Stimulated activated CD8-positive, alpha-beta memory T cell treated with anti-CD3 and anti-CD28 coated beads, Interleukin-4, amount 100 ng/mL, for 4 hours (primary cell): ENCODE measurements at places on chromosomes 6 and 20.

DNA sequence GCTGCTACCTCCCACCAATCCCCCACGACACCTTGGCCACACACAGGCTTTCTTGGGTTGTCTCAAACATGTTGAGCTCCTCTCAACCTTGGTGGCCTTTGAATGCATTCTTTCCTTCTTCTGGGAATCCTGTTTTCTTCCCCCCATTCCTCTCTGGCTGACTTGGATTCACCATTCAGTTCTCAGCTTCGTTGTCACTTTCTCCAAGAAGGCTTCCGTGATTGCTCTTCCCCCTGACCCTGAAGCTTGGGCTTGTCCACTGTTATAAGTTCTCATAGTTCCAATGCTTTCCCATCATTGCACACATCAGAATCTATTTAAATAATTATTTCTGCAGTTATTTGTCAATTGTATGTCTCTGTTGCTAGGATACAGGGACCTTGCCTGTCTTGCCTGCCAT, 64.2 kb downstream of the RBM38 start:
- DNase-seq = no peak

DNA sequence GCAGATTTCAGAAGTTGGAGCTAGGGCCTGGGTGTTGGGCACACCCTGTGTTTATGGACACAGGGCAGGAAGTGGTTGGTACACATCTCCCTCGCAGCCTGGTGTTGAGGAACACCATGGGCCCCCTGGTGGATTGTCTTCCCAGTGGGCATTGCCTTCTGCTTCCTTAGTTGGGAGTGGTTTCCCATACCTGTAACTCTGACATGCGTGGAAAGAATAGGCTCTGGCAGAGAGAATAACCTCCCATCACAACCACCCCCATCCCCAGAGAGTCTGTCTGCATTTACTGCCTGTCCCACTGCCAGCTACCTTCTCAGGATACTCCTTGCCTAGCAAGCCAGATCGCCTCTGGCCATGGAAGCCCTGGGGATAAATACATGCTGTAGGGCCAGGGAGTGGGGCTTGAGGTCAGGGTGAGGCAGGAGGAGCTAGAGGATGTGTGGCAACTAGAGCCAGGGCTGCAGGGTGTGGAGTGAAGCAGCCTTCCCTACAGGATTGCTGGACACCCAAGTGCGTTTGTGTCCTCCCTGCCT, 14.7 kb downstream of the LRRC73 start:
- DNase-seq = no peak

GRCh38 chr6:24458134-24458533, 31.2 kb downstream of the GPLD1 start:
- DNase-seq = no peak

DNA sequence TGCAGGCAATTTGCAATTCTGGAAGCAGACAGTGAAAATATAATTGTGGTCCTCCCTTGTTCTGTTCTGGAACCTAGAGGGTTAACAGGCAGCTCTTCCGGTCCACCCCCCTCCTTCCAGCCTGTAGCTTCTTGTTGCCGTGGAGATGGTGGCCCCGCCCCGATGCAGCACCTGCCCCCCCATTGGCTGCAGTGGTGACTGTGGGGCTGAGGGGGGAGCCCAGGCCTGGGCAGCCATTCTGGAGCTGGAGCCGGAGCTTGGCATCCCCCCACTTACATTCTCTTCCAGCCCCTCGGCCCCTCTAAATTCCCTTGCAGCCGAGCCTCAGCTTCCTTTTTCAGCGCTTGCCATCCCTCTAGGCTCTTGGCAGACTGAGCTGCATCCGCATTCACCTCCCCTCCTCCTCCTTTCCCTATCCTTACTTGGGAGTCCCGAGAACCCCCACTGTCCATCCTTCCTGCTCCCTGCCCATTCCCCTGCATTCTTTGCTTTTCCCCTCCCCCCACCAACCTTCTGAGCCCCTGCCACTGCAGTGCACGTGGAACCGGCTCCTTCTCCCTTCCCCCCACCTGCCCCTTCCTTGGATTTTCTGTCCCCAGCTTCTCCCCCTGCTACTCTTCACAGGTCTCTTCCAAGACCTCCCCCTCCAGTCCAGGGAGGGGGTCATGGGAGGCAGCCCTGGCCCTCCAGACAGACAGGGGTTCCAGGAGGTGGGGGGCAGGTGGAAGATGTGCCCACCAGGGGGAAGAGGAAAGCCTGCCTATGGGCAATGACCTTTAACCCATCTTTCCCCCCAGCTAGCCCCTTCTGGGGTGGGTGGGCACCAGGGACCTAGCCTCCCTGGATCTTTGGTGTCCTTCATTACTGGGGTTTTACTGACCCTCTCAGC, 11.4 kb downstream of the SYNGAP1 start:
- DNase-seq = no peak

DNA sequence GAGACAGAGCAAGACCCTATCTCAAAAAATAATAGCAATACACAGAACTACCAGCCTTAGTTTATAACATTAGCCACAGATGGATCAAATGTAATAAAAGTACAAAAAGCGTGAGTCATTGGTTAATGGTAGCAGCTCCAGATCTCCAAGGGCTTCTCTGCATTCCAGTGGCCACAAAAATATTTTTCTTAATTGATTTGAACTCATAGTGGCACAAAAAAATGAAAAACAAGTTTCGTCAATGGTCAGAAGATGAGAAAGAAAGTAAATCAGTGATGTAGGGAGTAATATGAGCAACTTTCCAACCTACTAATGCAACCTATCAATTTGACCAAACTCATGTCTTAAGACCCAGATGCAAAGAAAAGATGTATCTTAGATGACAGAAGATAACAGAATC, 79.6 kb downstream of the CEP57L1 start:
- DNase-seq = no peak

- DNase-seq = no peak
Measured at GRCh38 chr6:6869094-6869493, 238.7 kb upstream of the RREB1 start.

DNA sequence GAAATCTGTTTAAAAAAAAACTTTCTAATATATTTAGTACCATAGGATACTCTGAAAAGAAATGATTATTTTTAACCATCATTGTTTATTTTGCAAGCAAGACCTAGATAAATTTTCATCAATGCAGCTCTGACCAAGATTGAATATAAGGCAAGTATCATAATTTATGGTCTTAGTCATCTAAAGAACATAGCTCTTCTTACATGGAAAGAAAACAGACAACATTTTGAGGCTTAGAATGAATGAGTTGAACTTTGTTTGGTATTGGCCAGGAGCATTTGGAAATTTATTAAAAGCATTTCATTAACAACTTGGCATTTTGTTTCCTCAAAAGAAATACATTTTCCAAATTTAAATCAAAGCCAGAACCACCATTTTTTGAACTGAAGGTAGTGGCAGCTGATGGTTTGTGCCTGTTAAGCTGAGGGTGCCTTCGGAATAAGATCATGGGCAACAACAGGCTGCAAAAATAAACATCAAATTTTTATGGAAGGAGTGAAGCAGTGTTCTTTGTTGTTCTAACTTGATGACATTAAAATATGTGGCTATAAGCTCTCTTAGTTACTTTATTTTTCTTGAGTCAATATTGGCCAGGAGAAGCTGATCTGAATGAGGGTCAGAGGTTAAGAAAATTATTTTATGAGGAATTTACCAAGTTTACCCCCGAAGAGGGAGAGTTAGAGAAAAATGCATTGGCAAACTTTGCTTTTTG, 6.7 kb upstream of the ATXN1 start:
- no peak for DNase-seq

- no peak for DNase-seq
Measured at GRCh38 chr6:119653329-119653728, 303.8 kb upstream of the MAN1A1 start.

DNA sequence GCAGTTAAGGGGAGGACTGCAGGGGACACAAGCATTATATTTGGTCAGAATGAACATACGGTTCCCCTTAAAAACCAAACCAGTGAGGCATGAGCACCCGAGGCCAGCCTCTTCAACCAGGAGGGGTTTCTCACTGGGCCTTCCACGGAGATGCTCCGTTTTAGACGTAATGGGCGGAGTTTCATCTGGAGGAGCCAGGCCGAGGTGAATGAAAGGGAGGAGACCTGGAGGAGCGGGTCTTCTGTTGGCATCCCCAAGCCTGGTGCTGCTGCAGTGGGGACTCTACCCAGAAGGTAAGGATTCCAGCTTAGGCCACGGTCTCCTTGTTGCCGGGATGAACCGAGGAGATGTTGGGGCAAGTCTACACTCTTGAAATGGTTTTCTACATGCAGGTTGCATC, 47.4 kb downstream of the ADNP start:
- no peak for DNase-seq

DNA sequence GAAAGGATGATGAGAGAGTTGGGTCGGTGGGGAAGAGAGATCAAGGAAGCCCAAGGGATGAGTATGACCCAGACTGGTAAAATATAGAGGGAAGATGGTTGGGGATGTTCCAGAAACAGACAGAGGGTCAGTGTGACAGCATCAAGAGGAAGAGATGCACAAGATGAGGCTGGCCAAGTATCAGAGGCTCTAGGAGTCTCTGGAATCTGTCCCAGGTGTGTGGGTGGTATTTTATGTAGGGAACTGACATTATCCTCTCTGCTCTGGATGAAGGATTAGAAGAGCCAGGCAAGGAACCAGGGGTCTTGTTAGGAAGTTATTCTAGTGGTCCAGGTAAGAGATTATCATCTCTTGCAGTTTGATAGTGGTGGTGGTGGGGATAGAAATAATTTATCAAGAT, 3.6 kb downstream of the PAK5 start:
- no peak for DNase-seq

DNA sequence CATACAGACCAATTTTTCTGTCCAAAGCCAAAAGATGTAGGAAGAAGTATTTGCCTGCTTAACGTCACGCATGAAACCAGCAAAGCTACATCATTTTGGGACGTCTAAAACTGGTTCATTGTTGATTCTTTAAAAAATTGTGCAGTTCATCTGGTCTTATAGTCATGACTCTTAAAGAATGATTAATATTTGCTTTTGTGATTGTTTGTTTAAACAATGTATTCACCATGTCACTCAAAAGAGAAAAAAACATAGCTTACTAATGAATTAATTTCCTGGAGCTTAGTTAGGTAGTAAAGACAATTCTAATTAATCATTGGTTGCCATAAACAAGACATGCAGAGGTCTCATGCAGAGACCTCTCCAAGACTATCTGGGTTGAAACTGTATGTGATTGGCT, 157.3 kb downstream of the RPS12 start:
- DNase-seq = no peak

- no peak for DNase-seq
Measured at GRCh38 chr20:25178563-25179438, 16.7 kb upstream of the ENTPD6 start.

GRCh38 chr6:34324738-34325444, 67.6 kb downstream of the NUDT3 start:
- no peak for DNase-seq

- no peak for DNase-seq
Measured at GRCh38 chr20:60055740-60056139, 97.5 kb downstream of the CDH26 start.
